ENCODE measurements at places on chromosomes 4 and X. TPM values are rescaled to one million over a fixed set of nuclear protein-coding genes. Genes with fewer than 3 reads are reported as not detected.

Gene TLR2
- 0.09 TPM for total RNA-seq

Gene SSX3
- total RNA-seq = not detected

Gene CXorf51B
- not detected for total RNA-seq

Gene FMR1NB
- total RNA-seq = not detected

Gene MMGT1
- total RNA-seq = 6.7 TPM

Gene CT83
- not detected for total RNA-seq

Gene PFKFB1
- total RNA-seq = under 0.01 TPM

Gene ADRA2C
- under 0.01 TPM for total RNA-seq

Gene ZAR1
- not detected for total RNA-seq

Gene SOWAHB
- total RNA-seq = not detected
